ENCODE measurements at places on chromosomes 3 and 15.

DNA sequence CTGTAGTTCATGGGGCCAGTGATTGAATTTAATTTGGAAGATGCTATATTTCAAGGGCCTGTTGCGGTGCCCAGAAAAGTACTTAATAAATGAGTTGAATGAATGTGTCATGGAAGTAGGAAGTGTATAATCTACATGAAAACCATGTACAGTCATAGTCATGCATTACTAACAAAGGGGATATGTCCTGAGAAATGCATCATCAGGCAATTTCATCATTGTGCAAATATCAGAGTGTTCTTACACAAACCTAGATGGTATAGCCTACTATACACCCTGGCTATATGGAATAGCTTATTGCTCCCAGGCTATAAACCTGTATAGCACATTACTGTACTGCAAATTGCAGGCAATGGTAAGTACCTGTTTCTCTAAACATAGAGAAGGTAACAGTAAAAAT is 10.7 kb upstream of the MYO5C start:
- DNase-seq, result no peak

- DNase-seq, result no peak
These were observed 882.8 kb downstream of the NAALADL2 start for GRCh38 chr3:175741951-175742350.

DNA sequence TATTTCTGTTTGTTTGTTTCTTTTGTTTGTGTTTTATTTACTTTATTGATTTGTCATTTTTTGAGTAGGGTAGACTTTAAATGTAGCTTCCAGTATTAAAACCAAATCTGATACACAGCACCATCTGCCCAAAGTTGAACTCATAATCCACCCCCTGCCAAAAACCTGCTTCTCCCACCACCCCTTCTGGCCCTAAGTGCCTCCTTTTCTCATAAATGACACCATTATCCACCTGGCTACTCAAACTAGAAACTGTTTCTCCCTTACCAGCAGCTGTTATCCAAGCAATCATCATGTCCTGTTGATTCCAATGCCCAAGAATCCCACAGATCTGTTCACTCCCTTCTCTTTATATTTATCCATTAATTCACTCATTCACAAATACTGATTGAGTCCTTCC is 21.8 kb upstream of the PTX3 start:
- no peak for DNase-seq

GRCh38 chr15:58484791-58485600 is 53.2 kb downstream of the LIPC start:
- DNase-seq, result peak; percentile 85

GRCh38 chr15:31330836-31331235 is 4.2 kb downstream of the KLF13 start:
- DNase-seq, result no peak

DNA sequence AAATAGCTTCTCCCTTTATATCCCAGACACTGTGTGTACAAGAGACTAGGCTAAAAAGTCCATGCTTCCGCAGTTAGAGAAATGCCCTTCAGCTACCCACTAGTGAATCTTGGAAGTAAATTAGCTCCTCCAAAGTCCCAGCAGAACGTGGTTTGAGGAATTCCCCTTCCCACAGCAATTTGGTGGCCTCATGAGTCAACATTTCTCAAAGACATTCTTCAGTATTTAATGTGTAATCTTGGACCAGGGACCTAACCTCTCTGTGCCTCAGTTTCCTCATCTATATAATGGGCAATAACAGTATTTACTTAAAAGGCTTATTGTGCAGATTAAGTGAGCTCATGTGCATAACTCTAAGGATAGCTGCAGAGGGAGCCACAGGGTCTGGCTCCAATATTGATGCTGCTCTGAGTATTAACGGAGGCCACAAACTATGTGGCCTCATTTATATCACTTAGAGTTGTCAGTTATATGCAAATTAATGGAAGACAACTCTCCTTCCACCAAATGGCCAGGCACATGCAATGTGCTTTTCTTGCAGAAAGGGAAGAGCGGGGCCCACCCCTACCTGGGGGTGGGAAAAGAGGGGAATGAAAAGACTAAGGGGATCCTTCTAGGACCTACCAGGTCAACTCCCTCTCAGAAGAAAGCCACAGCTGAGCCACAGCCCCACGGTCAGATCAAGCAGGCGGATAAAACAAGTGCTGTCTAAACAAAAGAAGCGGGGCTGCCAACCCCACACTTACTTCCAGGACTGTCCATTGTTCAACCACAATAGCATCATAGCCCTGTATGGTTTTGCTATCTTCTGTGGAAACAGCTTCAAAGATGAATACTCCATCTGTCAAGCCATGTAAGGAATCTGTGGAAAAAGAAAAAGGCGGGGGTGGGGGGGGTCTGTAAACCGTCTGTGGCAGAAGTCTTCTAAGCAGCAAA is 92.4 kb downstream of the OXNAD1 start:
- DNase-seq, result peak; percentile 71

- DNase-seq, result no peak
These were observed 476.3 kb downstream of the AGBL1 start for GRCh38 chr15:86555939-86556338.

- DNase-seq, result no peak
These were observed 329.8 kb upstream of the SGO1 start for GRCh38 chr3:20515834-20516233.

All from hematopoietic multipotent progenitor cell treated with erythropoietin and hydrocortisone succinate and interleukin-3 and kit ligand, for 4 days (in vitro differentiated cells).